ENCODE measurements at places on chromosomes 2 and 18.
A peak's percentile ranks its signal among the peaks of the same experiment; 100 is the strongest.

DNA sequence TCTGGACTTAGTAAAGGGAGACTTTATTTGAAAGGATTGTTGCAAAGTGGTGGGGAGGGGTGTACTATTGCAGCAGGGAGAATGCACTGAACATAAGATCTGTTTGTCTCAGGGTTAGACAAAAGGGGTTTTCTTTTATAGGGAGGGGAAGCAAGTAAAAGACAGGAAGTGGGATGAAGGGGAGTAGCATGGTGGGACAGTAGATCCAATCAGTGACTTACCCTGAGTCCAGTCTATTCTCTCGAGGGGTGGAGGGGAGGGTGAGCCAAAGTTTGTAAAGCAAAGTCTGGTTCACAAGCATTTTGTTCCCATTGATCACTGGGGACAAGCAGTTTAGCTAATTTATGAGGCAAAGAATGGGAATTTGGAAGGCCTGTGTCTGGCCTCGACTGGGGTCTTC is 35.0 kb upstream of the CYP27C1 start:
- DNase-seq, result no peak

- DNase-seq, result no peak
Observed at GRCh38 chr2:67462738-67463496, 65.8 kb downstream of the ETAA1 start.

- no peak for DNase-seq
Observed at GRCh38 chr2:117056376-117056748, 758.1 kb upstream of the DDX18 start.

- no peak for DNase-seq
Observed at GRCh38 chr2:204260162-204260877, 285.0 kb upstream of the PARD3B start.

DNA sequence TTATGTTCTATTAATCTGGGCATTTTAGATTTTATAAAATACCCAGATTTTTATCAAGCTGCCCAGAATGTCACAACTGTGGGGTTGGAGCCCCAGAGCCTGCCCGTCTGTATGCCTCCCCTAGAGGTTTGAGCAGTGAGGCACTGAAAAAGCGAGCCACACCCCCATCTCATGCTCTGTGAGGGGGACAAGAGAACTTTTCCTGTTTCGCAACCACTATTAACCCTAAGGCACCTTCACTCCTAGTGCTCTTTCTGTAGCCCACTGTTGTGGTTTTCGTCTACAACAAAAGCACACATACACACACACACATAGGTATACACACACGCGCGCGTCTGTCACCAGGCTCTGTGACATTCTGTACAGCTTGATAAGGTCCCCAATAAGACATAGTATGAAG is 38.0 kb downstream of the DCDC2C start:
- no peak for DNase-seq

- DNase-seq, result no peak
Observed at GRCh38 chr2:39385172-39385571, 51.9 kb downstream of the MAP4K3 start.

GRCh38 chr2:47346107-47346506 is 56.8 kb upstream of the MSH2 start:
- DNase-seq, result no peak

DNA sequence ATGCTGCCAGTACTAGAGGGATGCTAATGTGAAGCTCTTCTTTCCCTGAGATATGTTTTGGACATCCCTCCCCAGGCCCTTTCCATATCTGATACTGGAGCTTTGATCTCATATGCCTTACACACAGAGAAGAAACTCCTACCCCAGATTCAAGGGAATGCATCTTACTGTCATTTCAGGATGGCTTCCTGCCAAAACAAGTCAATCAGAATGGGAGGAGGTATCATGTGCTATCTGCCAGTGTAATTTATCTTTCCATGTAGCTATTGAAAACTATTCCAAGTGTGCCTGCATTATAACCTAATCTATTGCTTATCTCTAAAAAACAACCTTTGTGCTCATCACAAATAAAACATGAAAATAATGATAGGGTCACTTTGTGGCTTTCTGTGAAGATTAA is 269.9 kb upstream of the SETBP1 start:
- DNase-seq, result no peak

GRCh38 chr2:236994361-236994760 is 91.3 kb upstream of the COPS8 start:
- no peak for DNase-seq

DNA sequence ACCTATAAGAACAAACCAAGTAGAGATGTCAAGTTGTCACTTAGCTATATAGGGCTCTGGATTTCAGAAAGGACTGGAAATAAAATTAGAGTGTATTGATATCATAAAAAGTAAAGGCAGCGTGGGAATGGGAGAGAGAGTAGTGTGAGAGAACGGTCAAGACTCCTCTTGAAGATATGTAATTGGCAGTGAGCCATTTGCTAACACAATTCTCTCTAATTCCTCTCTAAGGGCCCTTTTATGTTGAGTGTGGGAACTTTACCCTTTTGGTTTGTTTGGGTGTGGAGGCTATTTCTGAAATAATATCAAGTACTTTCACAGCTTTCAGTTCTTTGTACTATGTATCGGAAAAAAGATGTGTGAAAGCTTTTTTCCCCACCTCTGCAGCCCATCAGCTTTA is 196.8 kb downstream of the LRRTM4 start:
- DNase-seq, result no peak

DNA sequence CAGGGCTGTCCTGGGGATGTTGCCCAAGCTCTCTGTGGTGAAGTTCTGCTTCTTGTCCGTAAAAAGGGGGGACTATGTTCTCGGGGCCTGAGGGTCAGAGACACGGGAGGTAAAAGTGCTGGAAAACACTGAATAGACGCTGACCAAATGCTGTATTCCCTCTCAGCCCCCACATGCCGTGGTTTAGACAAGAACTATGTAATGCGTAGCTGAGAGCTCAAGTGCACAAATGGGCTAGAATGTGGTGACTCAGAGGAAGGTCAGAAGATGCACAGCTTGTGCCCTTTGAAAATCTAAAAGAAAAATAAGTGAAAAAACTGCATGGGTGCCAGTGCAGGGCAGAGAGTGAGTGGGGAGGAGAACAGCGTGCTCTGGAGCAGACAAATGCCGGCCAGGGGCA is 80.3 kb upstream of the MAP4K4 start:
- DNase-seq, result no peak

- DNase-seq, result no peak
Observed at GRCh38 chr2:8798393-8798792, 39.0 kb downstream of the KIDINS220 start.

DNA sequence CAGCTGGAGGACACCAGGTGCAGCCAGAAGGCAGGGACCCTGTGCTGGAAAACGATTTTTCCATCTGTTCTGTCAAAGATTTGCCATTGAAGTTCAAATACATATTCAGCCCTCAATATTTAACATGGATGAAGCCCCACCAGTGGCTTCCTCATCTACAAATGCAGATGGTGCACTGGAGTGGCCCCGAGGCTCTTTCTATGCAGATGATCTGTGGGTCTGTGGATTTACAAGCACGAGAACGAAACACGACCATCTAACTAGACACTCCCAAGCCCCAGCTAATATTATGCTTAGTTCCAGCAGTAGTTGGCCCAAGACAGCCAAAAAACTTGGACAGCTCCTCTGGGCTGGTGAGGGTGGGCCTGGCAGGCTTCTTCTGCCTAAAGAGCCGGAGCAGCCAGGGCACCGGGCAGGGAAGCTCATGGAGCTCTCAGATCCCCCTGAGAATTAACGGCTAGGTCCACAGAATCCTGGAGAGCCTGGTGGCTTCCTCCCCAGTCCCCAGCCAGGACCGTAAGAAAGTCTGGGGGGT is 9.2 kb upstream of the IL1R2 start:
- no peak for DNase-seq

- peak; percentile 35 for DNase-seq
Observed at GRCh38 chr2:24613154-24613814, 122.2 kb downstream of the NCOA1 start.

GRCh38 chr2:42775186-42775585 is 11.3 kb upstream of the OXER1 start:
- no peak for DNase-seq

DNA sequence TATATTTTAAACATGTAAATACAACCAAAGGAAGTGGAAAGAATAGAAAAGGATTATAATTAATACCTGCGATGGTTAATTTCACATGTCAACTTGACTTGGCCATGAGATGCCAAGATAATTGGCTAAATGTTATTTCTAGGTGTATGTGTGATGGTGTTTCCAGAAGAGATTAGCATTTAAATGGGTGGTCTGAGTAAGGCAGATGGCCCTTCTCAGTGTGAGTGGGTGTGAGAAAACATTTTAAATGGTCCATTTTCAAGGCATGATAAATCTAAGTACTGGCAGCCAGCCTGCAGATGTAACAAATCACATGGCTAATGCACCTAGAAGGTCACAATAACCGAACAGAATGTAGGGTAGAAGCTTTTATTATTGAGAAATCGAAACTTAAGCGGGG is 99.6 kb upstream of the CDH7 start:
- DNase-seq, result no peak

DNA sequence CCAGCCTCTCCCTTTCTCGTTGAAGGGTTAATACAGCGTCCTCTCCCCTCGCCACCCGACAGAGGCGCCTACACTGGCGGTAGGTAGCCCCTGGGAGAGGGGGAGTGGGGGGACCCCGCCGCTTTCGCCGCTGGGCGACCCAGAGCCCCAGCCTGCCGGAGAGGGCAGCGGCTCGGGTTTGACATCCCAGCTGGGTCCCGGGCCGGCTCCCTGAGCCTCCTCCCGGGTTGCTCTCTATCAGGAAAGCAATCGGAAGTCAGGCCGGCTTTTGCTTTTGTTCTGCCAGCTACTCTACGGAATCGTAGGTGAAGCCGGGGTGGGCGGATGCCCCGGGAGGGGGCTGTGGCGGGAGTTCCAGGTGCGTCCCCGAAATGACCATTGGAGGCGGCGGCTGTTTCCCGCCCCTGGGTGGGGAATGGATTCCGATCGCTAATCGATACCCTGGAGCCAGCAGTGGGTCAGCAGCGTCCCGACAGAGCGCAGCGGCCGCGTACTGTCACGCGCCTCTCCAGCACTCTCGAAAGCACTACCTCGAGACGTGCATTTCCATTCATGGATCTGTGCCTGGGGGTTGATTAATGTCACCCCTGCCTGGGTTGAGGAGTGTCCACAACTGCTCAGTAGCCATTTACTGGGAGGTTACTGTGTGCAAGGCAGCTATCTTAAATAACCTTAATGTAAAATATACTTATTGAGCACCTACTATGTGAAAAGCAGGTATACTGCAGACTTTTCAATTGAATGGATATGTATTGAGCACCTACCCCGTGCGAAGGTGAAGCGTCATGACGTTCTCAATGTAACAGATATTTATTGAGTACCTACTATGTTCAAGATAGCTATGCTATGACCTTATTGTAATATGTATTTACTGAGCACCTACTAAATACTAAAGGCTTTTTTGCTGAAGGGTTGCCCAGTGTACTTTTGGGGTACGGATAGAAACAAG is 1.1 kb downstream of the MAPK4 start:
- no peak for DNase-seq

DNA sequence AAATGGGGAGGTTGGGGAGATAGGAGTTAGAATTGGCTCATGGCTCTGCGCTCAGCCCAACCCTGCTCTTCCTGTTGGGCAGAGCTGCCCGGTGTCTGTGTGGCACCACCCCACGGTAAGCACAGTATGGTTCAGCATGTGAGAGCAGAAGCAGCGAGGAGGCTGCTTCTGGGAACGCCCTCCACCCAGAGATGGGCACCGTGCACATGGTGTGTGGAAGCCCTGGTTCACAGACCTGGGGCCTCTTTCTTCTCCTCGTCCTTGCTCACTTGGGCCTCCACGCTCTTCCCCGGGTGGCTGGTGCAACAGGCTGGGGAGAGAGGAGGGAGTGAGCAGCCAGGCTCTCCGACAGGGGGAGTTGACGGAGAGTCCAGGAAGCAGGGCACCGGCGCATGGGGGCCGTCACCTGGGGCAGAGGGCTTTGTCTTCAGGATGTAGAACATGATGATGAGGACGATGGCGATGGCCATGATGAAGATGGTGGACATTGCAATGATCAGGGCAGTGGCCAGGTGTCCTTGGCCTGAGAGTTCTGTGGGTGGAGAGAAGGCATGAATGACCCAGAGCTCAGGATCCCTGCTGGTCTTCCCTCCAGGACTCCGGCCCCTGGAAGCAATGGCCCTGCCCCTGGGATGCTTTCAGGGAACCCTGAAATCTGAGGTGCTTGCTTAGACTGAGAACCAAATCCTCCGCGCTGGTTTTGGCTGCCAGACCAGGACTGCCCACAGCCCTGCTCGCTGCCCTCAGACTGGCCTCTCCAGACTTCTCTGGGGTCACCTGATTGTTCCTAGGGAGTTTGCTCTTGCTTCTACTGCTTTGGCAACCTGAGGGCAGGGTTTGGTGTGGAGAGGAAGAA is 78.3 kb downstream of the EDAR start:
- DNase-seq, result no peak

DNA sequence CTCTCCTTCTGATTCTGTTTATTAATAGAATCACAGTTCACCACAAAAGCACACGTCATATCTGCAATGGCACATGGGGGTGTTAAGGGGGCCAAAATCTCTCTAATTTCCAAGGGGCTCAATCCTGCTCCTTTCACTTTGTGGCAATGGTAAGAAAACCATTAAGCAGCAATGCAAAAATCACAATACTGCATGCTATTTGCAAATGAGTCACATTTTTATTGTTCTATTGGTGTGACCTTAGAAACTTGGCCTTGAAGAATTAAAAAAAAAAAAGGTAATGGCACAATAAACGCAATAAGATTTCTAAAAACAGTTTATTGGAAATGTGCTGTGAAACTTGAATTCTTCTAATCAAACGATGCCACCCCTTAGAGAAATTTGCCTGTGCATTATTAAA is 251.5 kb downstream of the ZNF521 start:
- DNase-seq, result no peak

- no peak for DNase-seq
Observed at GRCh38 chr2:127604986-127605385, 41.0 kb upstream of the GPR17 start.

DNA sequence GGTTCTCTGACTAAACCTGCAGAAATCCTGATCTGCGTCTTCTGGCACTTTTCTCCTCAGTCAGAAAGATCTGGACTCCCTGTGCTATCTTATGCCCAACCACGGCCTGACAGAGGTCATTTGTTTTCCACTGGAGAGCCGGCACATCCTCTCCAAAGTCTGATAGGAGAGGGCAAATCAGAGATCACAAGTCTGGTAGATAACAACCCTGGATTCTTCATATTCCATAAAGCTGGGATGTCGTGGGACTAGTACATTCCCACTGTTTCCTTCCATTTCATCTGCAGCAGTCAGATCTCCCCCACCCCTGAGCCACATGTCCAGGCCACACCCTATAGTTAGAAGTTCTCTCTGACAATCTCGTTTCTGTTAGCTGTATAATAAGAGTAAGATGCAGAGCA is 157.0 kb downstream of the MGAT5 start:
- DNase-seq, result no peak

- DNase-seq, result no peak
Observed at GRCh38 chr2:191316246-191316994, 71.2 kb downstream of the MYO1B start.

DNA sequence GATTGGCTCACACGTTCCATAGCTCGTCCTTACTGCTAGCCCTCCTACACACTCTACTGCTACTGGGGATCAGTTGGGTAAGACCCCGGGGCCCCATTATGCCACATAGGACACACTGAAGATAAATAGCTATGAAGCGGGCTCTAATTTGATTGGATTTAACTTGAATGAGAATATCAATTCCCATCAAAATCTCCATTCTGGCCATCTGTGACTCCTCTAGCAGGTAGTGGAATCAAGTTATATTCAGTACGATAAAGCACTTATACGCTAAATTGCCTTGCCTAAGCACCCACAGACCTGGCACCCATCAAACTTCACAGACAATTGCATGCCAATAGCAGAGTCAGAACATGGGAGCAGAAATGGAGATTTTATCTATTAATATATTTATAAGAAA is 39.8 kb downstream of the CCDC68 start:
- no peak for DNase-seq
